ENCODE measurements at places on chromosomes 1 and 21. TPM values are rescaled to one million over a fixed set of nuclear protein-coding genes. Genes with fewer than 3 reads are reported as not detected.

The RGSL1 gene
- polyA plus RNA-seq, result 0.33 TPM

The CELA2B gene
- polyA plus RNA-seq, result 0.90 TPM

The GOLT1A gene
- 4.0 TPM for polyA plus RNA-seq

The SETD4 gene
- 43.9 TPM for polyA plus RNA-seq

The CFAP45 gene
- 4.0 TPM for polyA plus RNA-seq

The SYNC gene
- 1.3 TPM for polyA plus RNA-seq

The PPM1J gene
- polyA plus RNA-seq, result 1.3 TPM

The MX2 gene
- 1.1 TPM for polyA plus RNA-seq

The ADAMTSL4 gene
- polyA plus RNA-seq, result 13.5 TPM

The S100B gene
- 3.5 TPM for polyA plus RNA-seq

The PLXNA2 gene
- 16.4 TPM for polyA plus RNA-seq

The SSX2IP gene
- 36.9 TPM for polyA plus RNA-seq

The AHDC1 gene
- polyA plus RNA-seq, result 49.7 TPM

The ADGRB2 gene
- 17.8 TPM for polyA plus RNA-seq

The DDAH1 gene
- polyA plus RNA-seq, result 120 TPM

The TRNP1 gene
- polyA plus RNA-seq, result 5.5 TPM

The ANKRD65 gene
- 12.0 TPM for polyA plus RNA-seq

DNA sequence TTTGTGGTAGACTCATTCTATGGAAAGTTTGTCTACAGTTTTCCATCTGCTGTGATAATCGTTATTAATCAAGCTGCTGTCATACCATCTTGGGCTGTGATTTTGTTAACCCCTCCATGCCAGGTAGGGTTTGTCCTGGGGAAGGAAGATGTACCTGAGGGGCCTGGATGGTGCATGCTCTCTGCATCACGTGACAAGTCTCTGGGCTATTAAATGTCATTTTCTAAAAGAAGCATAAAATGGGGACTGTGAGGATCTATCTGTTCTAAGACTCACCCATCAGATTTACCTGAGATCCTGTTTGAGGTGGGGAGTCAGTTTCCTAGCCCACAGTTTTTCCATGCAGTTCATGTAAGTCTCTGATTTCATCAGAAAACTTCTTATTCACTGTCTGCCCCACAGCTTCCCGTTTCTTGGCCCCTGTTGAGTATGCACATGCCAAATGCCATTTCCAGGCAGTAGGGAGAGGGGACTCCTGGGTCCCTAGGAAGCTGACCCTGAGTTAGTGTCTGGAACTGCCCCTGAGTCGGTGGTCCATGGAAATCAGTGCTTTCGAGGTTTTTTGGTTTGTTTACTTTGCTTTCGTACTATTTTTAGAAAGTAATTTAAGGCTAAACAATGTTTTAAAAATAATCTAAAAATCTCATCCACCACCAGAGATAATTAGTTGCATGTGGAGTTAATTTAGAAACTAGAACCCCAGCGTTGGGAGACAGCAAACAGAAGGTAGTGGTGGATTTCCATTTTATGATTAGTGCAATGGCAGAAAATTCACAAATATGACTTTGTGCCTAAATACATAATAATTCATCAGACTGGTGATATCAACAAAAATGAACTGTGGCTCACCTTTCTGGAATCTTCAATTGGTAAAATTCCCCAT, 46.7 kb downstream of the ZBTB18 start:
- DNase-seq, result no peak

GRCh38 chr1:37691497-37692077, 729 bp upstream of the CDCA8 start:
- no peak for DNase-seq

- no peak for DNase-seq
Measured at GRCh38 chr1:110533230-110533629, 14.3 kb upstream of the KCNA10 start.

GRCh38 chr21:41678016-41678923, 88.6 kb downstream of the RIPK4 start:
- peak; percentile 86 for DNase-seq

DNA sequence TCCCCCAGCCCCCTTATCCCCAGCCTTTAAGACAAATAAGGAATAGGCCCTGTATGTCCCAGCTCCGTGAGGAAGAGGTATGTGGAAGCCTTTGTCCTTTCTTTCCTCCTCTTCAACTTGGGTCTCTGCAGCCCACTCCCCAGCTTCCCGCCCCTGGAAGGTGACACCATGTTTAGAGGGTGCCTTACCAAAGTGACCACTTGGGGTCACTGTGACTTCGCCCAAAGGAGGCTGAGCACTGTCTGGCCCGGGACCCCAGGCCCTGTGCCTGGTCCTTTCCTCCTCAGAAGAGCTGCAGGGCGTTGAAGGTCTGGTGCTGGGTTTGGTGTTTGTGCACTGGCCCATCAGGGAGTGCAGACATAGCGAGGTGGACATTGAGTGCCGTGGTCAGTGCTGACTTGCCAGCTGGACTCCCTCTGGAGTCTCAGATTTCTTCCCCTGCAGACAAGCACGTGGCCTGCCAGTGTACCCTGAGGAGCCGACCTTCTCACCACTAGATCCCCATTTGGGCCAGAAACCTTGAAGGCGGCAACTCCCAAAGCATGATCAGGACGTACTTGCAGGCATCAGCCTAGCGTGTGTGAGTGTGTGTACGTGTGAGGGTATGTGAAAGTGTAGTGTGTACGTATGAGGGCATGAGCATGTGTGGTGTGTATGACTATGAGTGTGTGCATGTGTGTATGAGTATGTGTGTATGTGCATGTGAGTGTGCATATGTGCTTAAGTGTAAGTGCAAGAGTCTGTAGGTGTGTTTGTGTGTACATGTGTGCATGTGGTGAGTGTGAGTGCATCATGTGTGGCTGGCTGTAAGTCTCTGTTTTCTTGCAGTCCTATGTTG, 181.4 kb upstream of the KIAA0040 start:
- peak; percentile 43 for DNase-seq

DNA sequence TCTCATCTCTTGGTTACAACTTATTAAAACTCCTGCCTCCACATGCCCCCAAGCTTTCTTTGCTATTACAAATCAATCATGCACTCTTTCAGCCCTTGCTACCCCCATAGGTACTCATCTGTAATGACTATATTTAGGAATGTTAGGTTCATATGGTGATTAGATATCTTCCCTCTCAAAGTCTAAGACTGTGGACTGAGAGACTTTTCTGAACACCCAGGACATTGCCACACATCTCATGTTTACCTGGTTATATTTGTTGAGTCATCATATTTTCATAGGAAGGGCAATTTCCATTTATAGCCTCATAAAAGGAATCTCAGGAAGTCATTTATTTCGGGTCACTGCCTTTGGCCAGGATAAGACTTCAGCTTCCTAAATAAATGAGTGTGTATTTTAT, 81.5 kb upstream of the LPGAT1 start:
- no peak for DNase-seq

DNA sequence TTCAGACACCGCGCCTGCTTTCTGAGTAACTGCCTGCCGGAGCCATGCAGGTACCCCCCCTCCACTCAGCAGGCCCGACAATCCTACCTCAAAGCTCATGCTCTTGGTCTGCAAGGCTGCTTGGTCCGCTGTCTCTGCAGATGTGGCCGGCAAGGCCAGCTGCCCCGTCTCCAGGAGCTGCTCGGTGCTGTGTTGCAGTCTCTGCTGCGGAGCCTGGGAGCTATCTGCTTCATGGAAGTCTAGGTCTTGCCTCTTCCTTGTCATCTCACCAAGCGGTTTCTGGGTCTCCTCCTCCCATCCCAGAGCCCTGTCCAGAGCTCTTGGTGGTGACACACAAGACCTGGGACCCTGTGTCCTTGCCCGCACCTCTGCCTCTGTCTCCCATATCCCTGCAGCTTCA, 24.0 kb upstream of the GNPAT start:
- no peak for DNase-seq

GRCh38 chr1:227308367-227309336, 9.6 kb downstream of the CDC42BPA start:
- DNase-seq, result no peak

- no peak for DNase-seq
Measured at GRCh38 chr1:118862755-118863154, 125.4 kb downstream of the TBX15 start.

GRCh38 chr1:241751524-241751923, 96.5 kb upstream of the EXO1 start:
- no peak for DNase-seq

- no peak for DNase-seq
Measured at GRCh38 chr1:54028306-54029251, 10.6 kb upstream of the LDLRAD1 start.

DNA sequence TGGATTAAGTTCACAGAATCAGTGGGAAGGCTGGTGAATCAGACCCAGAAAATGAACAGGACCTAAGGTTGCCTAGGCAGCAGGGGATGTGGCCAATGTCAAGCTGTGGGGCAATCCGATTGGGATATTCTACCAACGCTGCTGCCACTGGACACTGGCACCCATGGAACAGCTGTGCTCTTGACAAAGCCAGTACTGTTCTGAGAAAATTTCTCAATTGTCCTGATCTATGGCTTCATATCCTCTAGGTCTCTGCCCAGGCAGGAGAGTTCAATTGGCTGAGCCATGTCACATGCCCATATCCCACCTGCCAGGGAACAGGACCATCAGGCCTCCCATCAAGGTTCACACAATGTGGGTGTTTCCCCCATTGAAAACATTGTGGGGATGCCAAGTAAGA, 6.2 kb downstream of the TACSTD2 start:
- no peak for DNase-seq

- no peak for DNase-seq
Measured at GRCh38 chr1:206608108-206608698, 4.1 kb downstream of the EIF2D start.

DNA sequence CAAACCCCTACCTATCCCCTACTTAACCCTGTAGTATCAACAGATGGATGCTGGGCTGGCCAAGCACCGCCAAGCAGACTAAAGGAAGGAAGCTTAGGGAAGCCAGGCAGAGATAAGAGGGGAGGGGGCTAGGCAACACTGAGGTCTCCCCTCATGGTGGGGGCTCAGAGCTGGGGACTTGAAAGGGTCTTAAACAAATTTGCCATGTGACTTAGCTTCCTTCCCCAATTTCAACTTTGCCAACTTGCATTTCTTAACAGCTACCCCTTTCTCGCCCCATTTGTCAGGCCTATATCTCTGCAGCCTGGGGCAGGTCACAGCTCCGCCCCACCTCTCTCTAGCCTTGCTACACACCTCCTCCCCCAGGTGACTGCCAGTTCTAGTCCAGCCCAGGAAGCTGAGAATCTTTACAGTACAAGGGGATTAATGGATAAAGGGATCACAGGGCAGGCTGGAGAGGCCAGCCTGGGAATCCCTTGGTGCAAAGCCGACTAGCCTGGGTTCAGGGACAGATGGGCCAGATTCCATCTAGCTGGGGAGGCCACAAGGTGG, 3.4 kb downstream of the KIF21B start:
- DNase-seq, result no peak

DNA sequence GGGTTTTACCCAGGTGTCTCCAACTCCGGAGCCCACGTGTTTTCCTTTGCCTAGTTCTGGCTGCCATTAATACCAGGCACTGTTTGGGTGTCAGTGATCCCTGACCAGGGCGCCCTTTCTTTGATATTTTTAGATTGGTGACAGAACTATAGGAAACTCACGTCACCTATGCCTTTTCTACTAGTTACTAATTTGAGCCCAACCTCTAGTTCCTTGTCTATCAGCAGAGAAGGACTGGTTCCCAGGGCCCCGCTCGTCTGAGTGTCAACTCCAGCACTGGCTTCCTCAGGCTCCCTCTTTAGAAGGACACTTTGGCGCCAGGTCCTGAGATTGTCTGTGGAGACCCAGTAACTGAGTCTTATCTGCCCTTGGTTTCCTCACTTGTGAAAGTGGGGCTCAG, 9.4 kb downstream of the MFN2 start:
- DNase-seq, result no peak

DNA sequence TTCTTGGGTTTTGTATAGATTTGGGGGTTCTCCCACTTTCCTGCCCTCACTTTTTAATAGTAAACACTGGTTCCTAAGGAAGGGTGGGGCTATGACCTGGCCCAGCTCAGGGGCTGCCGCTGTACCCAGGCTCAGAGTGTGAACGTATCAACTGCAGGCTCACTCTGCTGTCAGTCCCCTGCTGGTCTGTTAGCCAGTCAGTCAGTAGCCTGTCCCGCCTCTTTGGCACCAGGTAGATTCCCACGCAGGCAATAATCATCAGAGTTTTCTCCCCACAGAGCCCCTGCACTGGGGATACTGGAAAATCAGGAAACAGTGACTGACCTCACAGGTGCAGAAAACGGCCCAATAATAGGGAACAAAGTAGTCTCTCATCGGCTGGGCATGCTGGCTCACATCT, 15.0 kb upstream of the ALPL start:
- no peak for DNase-seq

DNA sequence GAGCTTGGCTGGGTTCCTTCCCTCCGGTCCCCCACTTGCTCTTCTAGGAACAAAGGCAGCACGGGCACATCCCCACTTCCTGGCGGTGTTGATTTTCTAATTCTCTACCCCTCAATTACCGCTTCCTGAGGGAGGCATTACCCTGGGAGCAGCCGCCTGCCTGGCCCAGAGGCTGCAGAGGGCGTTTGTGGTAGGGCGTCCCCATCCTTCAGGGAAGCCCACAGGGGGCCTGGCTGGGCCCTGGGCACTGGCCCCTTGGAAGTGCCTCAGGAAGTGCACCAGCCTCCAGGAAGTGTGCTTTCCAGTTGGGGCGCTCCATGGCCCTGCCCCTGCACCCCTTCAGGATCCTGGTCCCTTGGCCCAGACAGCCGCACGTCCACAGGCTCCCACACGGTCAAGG, 42.1 kb upstream of the CASZ1 start:
- no peak for DNase-seq

- no peak for DNase-seq
Measured at GRCh38 chr1:228420968-228421826, 4.5 kb upstream of the TRIM17 start.

GRCh38 chr21:36719614-36720013, 20.7 kb downstream of the SIM2 start:
- DNase-seq, result no peak

DNA sequence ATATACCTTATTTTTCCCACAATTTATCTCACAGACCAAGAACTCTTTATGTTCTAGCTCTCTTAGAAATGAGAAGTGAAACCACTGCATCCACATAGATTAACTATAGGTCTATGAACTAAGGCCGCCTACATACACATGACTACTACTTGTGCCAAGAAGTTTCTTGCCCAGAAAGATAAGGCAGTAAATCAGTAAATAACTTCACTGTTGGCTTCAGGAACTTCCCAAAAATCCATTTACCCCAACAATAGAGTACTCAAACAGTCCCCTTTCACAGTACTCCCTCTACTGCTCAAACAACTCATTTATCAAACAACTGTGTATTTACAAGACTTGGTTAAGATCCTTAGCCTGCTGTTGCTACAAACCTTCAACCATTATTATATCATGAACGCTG, 96.5 kb downstream of the NME7 start:
- peak; percentile 0 for DNase-seq

- DNase-seq, result no peak
Measured at GRCh38 chr1:172661107-172661506, 2.2 kb downstream of the FASLG start.

GRCh38 chr21:46482225-46482845, 23.6 kb downstream of the DIP2A start:
- DNase-seq, result no peak

DNA sequence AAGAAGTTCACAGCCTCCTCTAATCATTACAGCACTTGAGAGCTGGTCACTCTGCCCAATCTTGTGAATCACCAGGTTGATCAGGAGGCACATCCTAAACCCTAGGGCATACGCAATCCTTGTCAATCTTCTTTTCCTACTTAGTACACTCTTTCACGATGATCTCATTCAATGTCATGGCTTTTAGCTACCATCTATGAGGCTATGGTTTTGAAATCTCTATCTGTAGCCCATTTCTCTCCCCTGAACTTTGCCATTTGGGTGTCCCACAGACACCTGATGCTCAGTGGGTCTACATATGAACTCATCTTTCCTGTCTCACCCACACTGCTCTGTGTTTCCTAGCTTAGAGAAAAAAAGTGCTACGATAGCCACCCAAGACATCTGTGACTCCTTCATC, 1.9 kb upstream of the MED18 start:
- DNase-seq, result no peak

All from renal pelvis (tissue), 12 donors.